Epithelial cell of proximal tubule (primary cell): ENCODE measurements at places on chromosomes 2 and 18.
A peak's percentile ranks its signal among the peaks of the same experiment; 100 is the strongest.

- no peak for DNase-seq
These were observed 160.7 kb downstream of the DTNB start for GRCh38 chr2:25512707-25513106.

GRCh38 chr18:66280470-66280869 lies 323.4 kb downstream of the CDH19 start:
- DNase-seq = no peak

DNA sequence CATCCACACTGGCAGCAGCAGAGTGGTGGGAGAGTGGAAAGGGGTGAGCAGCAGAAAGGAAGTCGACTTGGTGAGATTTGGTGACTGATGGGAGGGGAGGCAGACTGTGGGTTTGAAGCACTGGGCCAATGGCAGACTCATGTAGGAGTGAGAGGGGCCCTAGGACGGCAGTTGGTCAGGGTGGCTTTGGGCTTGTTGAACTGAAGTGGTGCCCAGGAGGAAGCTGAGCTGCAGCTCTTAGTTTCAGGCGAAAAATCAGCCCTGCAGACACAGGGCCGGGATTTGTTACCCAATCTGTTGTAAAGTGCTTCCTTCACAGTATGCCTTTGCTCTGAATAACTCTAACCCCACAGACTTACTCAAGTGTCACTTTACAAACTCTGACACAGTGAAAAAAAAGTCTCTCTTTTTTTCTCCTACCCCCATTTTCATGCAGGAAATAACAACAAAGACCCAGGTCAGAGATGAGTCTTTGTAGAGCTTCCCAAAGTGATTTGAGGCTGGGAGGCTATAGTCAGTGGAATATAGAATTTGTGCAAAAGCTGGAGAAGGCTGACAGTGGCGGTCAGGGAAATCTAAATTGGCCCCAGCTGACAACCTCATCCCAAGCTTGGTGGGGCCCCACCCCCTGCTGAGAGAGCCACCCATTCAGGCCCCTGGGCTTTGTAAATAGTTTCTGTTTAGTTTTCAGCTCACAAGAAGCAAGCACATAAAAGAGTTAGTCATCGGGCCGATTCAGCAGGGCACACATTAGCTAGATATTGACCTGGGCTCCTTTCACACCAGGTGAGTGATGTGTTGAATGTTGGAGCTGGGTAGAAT lies 226.9 kb downstream of the VAPA start:
- DNase-seq = no peak

DNA sequence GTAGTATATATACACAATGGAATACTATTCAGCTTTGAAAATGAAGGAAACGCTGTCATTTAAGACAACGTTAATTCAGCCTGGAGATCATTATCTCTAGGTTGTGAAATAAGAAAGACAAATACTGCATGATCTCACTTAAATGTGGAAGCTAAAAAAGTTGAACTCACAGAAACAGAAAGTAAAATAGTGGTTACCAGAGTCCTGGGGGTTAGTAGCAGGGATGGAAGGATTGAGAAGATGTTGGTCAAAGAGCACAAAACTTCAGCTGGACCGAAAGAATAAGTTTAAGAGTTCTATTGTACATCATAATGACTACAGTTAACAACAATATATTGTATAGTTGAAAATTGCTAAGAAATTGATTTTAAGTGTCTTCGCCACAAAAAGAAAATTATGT lies 670.3 kb downstream of the NR4A2 start:
- no peak for DNase-seq

GRCh38 chr2:215505044-215505786 lies 69.3 kb upstream of the FN1 start:
- DNase-seq = no peak

GRCh38 chr2:74865770-74866674 lies 32.1 kb downstream of the HK2 start:
- DNase-seq = peak; percentile 95

DNA sequence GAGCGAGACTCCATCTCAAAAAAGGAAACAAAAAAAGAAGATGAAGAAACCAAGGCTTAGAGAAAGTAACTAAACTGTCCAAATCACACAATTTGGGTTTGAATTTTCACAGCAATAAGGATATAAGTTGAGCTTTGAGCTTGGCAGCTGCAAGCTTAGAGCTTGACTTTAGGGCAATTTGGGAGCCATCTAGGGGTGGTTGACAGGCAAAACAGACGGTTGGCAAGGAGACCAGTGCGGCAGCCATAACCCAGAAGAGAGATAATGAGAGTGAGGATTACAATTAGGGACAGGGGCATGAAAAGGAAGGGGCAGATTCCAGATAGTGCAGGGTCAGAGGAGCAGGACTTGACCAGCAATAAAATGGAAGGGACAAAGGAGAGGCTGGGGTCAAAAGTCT lies 382.2 kb upstream of the HNRNPA3 start:
- no peak for DNase-seq
